ENCODE measurements at places on chromosomes 13 and 19.

- no peak for DNase-seq
Measured at GRCh38 chr13:63542770-63543169, 2127.1 kb upstream of the PCDH20 start.

- peak; percentile 55 for DNase-seq
Measured at GRCh38 chr19:47697863-47698609, 15.2 kb upstream of the EHD2 start.

GRCh38 chr19:17762505-17763229 is 11.4 kb downstream of the FCHO1 start:
- no peak for DNase-seq

GRCh38 chr13:97574926-97575325 is 141.0 kb downstream of the RAP2A start:
- no peak for DNase-seq

- no peak for DNase-seq
Measured at GRCh38 chr13:79194727-79195126, 211.3 kb downstream of the RBM26 start.
